ENCODE measurements at places on chromosomes 11 and 22.

DNA sequence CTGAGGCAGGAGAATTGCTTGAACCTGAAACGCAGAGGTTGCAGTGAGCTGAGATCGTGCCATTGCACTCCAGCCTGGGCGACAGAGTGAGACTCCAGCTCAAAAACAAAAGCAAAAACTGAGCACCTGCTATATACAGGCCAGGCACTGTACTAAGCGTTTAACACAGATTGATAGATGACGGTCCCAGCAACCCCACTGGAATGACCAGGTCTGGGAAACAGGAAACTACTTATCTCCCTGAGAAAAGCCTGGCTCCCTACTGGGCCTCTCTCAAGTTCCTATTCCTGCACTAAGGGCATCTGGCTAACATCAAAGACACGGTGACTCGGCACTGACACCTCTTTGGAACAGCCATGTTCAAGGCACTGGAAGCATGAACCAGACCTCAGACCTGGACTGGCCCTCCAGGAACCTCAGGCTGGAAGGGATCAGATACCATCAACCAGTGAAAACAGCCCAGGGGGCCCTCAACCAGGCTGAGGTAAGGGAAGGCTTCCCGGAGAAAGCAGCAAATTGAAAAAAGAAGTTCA is 16.6 kb downstream of the ARAP1 start:
- DNase-seq, result no peak

DNA sequence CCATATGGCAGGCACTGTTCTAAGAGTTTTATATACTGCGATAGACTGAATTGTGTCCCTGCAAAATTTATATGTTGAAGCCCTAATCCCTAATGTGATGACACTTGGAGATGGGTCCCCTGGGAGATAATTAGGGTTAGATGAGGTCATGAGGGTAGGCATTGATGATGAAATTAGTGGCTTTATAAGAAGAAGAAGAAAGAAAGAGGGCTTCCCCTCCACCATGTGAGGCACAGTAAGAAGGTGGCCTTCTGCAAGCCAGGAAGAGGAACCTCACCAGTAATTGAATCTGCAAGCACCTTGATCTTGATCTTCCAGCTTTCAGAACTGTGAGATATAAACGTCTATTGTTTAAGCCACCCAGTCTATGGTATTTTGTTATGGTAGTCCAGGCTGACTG is 46.6 kb upstream of the TENM4 start:
- no peak for DNase-seq

DNA sequence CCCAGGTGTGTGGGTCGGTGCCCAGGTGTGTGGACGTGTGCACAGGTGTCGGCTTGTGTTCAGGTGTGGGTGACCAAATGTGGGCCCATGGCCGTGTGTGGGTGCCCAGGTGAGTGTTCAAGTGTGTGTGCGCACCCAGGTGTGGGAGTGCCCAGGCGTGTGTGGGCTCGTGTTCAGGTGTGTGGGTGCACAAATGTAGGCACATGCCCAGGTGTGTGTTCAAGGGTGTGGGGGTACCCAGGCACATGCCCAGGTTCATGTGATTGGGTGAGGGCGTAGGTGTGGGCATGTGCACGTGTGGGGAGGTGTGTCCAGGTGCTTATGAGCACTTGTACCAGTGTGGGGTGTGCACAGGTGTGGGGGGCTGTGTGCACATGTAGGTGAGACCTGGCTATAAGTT is 42.8 kb downstream of the MOB2 start:
- DNase-seq, result no peak

- no peak for DNase-seq
Observed at GRCh38 chr11:8205566-8205965, 36.7 kb upstream of the RIC3 start.

GRCh38 chr11:99634581-99634980 is 613.8 kb downstream of the CNTN5 start:
- no peak for DNase-seq

GRCh38 chr11:74015919-74016684 is 7.2 kb upstream of the UCP3 start:
- DNase-seq, result no peak

Measured in activated gamma-delta T cell treated with anti-CD3 and anti-CD28 coated beads, Interleukin-2, amount 50 U/mL, for 16 hours (primary cell).